ENCODE measurements at places on chromosomes 2 and 18. TPM values are rescaled to one million over a fixed set of nuclear protein-coding genes. Genes with fewer than 3 reads are reported as not detected.

LOXHD1 gene
- 0.21 TPM for total RNA-seq

- no peaks in the 10 kb centered on the region for H3K27me3 ChIP-seq
- H3K36me3 ChIP-seq: peaks cover 5% of the 10 kb centered on the region
- peaks cover 8% of the 10 kb centered on the region for H3K4me1 ChIP-seq
- no peak overlapping the region for H3K27ac ChIP-seq
Observed at GRCh38 chr2:237723602-237724001, 75.0 kb upstream of the RBM44 start.

GRCh38 chr2:19764998-19765397 lies 136.8 kb downstream of the TTC32 start:
- peak; percentile 56 for DNase-seq
- no peak overlapping the region for H3K27ac ChIP-seq
- H3K27me3 ChIP-seq: no peaks in the 10 kb centered on the region
- H3K36me3 ChIP-seq: no peaks in the 10 kb centered on the region
- H3K4me3 ChIP-seq: no peak overlapping the region
- no peaks in the 10 kb centered on the region for H3K4me1 ChIP-seq

NXPH2 gene
- 10.5 TPM for total RNA-seq

- peak; percentile 46 for DNase-seq
- no peaks in the 10 kb centered on the region for H3K36me3 ChIP-seq
- H3K27me3 ChIP-seq: no peaks in the 10 kb centered on the region
- H3K4me3 ChIP-seq: no peak overlapping the region
- no peak overlapping the region for H3K27ac ChIP-seq
Observed at GRCh38 chr18:11004951-11005350, 144.4 kb downstream of the PIEZO2 start.

GRCh38 chr2:216732334-216732733 lies 37.0 kb upstream of the IGFBP5 start:
- no peaks in the 10 kb centered on the region for H3K36me3 ChIP-seq
- peaks cover 11% of the 10 kb centered on the region for H3K4me1 ChIP-seq
- H3K27ac ChIP-seq: no peak overlapping the region
- DNase-seq: no peak
- H3K27me3 ChIP-seq: no peaks in the 10 kb centered on the region
- H3K4me3 ChIP-seq: no peak overlapping the region

SCN2A gene
- 0.95 TPM for total RNA-seq

- DNase-seq: no peak
- H3K27ac ChIP-seq: no peak overlapping the region
- peaks cover 16% of the 10 kb centered on the region for H3K4me1 ChIP-seq
- no peak overlapping the region for H3K4me3 ChIP-seq
- H3K36me3 ChIP-seq: no peaks in the 10 kb centered on the region
Observed at GRCh38 chr2:200354833-200355751, 48.6 kb downstream of the SPATS2L start.

PLEKHA3 gene
- total RNA-seq: 9.6 TPM

DPYSL5 gene
- total RNA-seq: 4.5 TPM

DNA sequence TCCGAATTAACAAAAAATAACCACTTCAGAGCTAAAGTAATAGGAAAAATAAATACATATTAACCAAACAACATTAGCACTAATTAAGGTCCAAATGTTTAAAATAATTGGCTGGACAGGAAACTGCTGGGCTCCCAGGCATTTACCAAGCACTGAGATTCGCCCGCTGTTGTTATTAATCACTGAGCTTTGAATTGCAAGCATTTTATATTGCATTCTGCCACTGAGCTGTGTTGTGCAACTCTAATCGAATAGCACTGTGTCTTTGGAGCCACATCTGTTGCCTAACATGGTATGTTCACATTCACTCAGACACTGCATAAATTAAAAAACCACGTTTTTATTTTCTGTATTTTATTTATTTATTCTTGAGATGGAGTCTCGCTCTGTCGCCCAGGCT lies 88.9 kb downstream of the SOWAHC start:
- H3K36me3 ChIP-seq: no peaks in the 10 kb centered on the region
- DNase-seq: peak; percentile 47
- no peak overlapping the region for H3K4me3 ChIP-seq

KCNS3 gene
- 10.5 TPM for total RNA-seq

SIGLEC15 gene
- total RNA-seq: 4.2 TPM

ARHGEF4 gene
- total RNA-seq: 82.2 TPM

LOXL3 gene
- total RNA-seq: 23.7 TPM

FOXI3 gene
- not detected for total RNA-seq
